ENCODE measurements at places on chromosomes 2 and 18. TPM values are rescaled to one million over a fixed set of nuclear protein-coding genes. Genes with fewer than 3 reads are reported as not detected.

DNA sequence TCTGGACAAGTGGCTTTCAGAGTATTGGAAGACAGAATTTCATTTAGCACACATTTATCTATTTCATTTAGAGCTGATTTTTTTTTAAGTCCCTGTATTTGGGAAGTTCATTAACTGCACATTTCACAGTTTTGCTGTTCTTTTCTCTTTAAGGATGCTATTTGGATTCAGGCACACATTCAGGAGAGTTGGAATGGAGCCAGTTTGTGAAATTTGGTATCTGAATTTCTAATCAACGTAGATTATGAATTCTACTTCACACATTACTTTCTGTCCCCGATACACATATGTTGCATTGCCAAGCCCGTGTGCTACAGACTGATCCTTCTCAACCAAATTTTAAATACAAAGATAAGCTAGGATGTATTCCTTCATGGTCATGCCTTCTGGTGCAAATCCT is 503.9 kb downstream of the IRS1 start:
- DNase-seq, result no peak

- DNase-seq, result peak; percentile 11
These were observed 283.1 kb downstream of the CELF4 start for GRCh38 chr18:37282386-37283037.

- DNase-seq, result peak; percentile 37
These were observed 143.9 kb upstream of the CREB1 start for GRCh38 chr2:207385903-207386302.

DNA sequence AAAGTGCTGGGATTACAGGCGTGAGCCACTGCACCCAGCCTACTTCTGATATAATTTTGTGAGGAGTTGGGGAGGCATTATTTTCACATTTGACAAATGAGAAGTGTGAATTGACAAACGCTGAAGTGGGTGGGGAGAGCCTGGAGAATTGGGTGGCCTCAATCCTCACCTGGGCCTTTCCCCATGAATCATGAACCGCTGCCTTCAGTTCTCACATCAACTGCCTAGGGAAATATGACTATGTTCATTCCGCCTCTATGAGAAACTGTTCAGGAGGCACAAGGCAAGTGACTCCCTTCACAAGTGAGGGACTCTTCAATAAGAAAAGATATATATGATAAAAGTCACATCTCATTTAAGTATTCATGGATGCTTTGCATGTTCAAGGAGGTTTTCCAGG is 96.6 kb upstream of the RND3 start:
- DNase-seq, result no peak

DNA sequence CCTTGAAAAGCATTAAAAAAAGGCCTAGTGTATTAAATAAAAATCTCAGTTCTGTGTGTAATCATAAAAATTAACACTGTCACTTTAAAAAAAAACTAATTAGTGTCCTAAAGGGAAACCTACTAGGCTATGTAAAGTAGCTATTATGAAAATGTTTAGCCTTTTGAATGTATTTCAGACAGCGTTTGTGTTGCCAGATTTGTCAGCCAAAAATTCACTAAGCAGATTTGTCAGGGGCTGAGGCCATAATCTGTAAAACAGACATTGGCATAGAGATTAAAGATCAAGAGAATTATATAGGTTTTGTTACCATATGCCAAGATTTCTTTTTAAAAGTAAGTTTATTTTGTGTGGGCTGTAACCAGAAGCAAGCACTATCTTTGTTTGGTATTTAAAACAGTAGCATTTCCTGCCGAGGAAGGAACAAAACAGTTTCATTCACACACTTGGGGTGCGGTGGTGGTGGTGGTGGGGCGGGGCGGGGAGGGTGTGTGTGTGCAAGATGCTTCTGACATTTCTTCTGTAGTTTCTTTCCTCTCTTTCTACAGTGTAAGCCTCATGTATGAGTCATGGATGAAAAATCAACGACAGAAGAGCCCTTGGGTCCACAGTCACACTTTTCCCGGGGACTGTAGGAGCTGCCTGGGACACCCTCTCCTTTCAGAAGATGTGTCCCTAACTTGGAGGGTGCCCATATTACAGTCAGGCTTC is 328.5 kb upstream of the FANCL start:
- DNase-seq, result no peak

DNA sequence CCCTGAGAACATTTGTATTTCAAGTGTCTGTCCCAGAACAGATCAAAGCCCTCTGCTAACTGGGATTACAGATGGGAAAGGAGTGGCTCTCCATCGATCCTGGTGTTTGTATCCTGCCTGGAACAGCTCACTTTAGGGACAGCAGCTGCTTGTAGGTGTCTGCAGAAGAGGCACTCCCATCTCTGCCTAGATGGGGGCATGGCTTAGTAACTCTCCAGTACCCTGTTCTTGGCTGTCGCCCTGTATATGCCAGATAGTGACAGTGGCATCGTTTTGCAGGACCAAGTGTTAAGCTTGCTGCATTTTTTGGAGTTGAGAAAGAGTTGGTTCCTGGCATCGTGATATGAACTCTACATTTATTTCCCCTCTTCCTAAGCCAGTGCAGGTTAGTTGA is 189.9 kb downstream of the SH3RF3 start:
- DNase-seq, result no peak

GRCh38 chr2:47655563-47655880 is 127.4 kb upstream of the MSH6 start:
- no peak for DNase-seq

DNA sequence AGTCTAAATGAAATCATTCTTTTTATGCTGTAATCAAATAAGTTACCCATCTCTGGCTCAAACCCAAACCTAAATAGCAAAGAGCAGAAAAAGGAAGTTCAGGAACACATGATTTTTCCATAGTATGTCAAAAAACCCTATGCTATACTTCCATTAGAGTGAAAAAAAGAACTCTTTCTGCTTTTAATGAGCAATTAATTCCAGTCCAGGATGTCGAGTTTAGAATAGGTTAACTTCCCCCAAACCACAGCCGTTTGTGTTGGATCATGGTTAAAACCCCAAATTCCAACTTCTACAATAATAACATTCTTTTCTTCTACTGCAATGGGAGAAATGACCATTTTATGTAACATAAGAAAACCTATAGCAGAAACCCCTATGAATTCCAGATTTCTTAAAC is 171.1 kb upstream of the NRP2 start:
- no peak for DNase-seq

GRCh38 chr2:68556381-68556780 is 87.0 kb upstream of the PROKR1 start:
- no peak for DNase-seq

DNA sequence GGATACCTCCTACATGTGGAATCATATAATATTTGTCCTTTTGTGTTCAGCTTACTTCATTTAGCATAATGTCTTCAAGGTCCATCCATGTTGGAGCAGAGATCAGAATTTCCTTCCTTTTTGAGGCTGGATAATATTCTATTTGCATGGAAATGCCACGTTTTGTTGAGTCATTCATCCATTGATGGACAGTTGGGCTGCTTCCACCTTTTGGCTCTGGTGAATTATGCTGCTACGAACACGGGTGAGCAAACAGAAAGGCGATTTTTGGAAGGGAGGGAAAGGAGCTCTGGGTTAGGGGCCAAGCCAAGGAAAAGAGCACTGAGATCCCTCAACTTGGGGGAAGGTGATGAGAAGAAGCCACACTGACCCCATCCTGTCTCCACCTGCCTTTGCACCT is 260.5 kb downstream of the TNS1 start:
- no peak for DNase-seq

DNA sequence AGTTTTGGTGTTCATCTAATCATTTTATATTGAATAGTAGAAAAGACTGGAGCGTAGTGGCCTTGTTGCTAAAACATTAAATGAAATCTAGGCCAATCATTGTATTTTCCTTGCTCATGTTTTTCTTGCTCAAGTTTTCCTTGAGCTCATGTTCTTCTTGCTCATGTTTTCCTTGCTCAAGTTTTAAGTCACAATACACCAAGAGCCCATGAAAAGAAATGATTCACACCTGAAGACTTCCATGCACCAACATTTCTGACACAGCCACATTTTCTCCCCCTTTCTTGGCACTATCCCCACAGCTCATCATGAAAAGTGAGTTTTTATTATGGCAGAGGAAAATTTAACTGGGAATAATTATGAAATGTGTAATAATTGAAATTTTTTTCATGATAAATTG is 92.0 kb downstream of the LRP1B start:
- DNase-seq, result no peak

DNA sequence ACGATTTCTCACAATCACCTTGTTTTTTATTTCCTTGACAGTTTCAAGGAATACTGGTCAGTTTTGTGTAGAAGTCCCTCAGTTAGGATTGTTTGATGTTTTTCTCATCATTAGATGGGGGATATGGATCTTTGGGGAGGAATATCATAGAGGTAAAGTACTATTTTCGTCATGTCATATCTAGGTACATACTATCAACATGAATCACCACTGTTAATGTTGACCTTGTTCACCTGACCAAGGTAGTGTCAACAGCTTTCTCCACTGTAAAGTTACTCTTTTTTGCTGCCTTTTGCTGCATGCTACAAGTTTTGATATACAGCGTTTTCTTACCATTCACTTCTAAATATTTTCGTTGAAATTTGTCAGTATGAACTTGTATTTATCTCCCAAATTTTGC is 32.7 kb downstream of the NLRC4 start:
- DNase-seq, result no peak

- DNase-seq, result no peak
These were observed 51.3 kb upstream of the ITSN2 start for GRCh38 chr2:24411488-24412151.

- DNase-seq, result no peak
These were observed 23.6 kb downstream of the ANKRD44 start for GRCh38 chr2:197286805-197287595.

GRCh38 chr2:169964740-169965139 is 137.5 kb downstream of the UBR3 start:
- no peak for DNase-seq

DNA sequence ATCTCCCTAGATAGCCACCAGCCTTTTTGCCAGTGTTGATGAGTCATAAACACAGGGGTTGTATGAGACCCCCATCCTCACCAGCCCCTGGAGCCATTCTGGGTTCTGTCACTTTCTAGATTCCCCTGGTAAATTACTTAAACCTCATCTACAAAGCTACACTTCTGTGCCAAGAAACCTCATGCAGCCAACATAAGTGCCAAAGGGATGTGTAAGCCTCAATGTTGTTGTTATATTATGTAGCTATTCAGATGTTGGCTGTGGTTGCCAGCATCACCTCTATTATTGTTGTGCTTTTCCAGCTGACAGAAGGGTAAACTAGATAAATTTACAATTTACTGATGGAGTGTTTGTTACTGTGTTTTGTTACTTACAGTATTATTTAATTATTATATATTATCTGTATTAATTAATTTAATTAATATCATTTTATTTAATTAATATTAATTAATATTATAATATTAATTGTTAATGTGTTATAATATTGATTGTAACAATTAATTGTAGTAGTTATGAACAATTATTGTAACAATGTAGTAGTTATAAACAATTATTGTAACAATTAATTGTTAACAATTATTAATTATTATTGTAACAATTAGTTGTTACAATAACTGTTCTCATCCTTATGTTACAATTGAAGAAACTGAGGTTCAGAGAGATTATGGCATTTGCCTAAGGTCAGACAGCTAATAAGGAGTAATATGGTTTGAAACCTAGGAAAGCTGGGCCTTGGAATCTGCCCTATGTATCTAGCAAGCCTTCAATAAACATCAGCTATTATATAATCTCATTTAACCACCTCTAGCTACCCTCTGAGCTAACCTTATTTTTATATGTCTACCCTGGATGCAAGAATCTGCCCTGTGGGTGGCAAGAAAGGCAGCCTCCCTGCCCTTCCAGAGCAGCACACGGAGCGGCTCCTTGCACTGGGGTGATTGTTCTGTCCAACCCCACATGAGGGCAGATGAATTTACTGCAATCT is 36.1 kb downstream of the PSTPIP2 start:
- no peak for DNase-seq

DNA sequence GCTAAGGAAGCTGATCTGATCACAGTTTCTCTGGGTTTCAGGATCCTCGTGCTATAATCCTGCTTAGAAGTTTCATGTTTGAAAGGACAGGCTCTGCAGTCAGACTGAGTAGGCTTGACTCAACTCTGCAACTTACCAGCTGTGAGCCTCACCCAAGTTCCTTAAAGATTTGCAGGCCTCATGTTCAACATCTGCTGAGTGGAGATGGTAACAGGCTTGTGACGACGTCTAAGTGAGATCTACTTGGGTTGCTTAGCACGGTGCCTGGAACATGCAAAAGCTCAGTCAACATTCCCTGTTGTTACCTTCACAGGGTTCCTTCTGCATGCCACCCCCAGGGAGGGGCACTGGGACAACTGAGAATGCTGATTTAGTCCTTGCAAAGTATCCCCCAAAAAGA is 164.2 kb downstream of the C1D start:
- no peak for DNase-seq

DNA sequence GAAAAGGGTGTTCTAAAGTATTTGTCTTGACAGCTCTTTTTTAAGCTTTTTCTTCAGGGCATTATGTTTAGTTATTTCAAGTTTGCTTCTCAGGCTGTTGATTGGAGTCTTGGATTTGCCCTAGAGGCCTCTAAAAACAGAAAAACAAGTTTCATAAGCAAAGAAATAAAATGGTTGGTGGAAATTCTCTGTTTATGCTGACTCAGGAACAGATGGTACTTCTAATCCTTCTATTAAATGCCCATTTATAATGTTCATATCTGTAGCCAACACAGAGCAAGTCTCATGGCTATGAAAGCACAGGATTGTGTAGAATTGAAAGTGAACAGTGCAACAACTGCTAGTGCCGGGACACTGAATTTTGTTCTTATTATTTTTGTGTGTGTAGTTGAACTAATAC is 60.4 kb downstream of the KCNJ3 start:
- no peak for DNase-seq

DNA sequence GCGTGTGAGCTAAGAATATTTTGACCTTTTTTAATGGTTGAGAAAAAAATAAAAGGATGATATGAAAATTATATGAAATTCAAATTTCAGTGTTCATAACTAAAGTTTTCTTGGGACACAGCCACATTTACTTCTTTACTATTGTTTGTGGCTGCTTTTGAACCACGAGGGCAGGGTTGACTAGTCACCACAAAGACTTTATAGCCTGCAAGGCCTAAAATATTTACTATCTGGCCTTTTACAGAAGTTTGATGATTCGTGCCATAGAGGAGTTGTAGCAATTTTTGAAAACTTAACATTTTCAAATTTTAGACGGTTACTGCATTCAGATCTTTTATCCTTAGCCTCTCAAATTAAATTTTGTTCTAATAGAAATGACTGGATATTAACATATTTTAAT is 69.9 kb downstream of the LIMS1 start:
- no peak for DNase-seq

Gene CCBE1
- total RNA-seq, result under 0.01 TPM

Gene SERPINB4
- total RNA-seq, result not detected

Gene XRCC5
- total RNA-seq, result 118 TPM

Gene LIPG
- total RNA-seq, result under 0.01 TPM

Gene RPRM
- under 0.01 TPM for total RNA-seq

Gene SMYD5
- 23.7 TPM for total RNA-seq

Gene C2orf15
- total RNA-seq, result 1.6 TPM

Gene ABHD3
- 16.7 TPM for total RNA-seq

Gene ARHGAP28
- under 0.01 TPM for total RNA-seq

Gene TMEM182
- 4.3 TPM for total RNA-seq

Gene PTPN18
- total RNA-seq, result 56.0 TPM

Gene TMEM37
- not detected for total RNA-seq

Gene PSTPIP2
- total RNA-seq, result 18.3 TPM

Gene NDC80
- 1.3 TPM for total RNA-seq

Data from hematopoietic multipotent progenitor cell (in vitro differentiated cells).